ACHN (cell line): ENCODE measurements at places on chromosomes 3 and 15.

GRCh38 chr3:193875601-193876321, 260.2 kb upstream of the HES1 start:
- DNase-seq, result no peak

DNA sequence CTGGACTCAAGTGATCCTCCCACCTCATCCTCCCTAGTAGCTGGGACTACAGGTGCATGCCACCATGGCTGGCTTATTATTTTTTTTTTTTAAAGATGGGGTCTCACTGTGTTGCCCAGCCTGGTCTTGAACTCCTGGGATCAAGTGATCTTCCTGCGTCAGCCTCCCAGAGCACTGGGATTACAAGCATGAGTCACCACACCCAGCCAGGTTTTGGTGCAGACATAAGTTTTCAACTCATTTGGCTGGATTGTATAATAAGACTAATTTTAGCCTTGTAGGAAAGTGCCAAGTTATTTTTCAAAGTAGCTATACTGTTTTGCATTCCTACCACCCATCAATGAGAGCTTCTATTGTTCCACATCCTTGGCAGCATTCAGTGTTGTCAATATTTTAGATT, 32.1 kb downstream of the BUB1B start:
- DNase-seq, result no peak

- no peak for DNase-seq
These were observed 385.3 kb downstream of the PDCD6IP start for GRCh38 chr3:34183611-34184340.

DNA sequence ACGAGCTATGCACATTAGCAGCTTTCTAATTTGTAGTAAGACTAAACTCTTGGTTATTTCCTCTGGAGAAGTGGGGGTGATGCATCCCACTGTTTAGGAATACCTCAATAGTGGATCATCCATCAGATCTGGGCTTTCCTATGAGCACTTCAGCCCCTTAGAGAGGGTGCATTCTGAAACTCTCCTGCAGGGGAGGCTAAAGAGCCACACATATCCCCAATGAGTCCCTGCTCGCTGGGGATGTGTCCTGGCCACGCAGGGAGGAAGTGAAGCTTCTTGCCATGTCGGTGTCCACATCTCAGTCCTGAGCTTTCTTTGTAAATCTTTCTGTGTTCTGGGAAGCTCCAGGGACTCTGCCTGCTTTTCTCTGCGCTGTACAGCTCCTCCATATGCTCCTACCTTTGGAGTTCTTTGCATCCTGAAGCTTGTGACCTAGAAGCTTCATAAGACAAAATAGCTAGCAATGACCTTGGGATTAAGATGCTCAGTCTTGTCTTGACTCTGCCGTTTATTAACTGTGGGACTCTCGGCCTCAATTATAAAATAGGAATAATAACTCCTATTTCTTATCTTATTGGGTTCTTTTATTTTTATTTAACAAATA, 28.3 kb upstream of the MASP1 start:
- peak; percentile 41 for DNase-seq

DNA sequence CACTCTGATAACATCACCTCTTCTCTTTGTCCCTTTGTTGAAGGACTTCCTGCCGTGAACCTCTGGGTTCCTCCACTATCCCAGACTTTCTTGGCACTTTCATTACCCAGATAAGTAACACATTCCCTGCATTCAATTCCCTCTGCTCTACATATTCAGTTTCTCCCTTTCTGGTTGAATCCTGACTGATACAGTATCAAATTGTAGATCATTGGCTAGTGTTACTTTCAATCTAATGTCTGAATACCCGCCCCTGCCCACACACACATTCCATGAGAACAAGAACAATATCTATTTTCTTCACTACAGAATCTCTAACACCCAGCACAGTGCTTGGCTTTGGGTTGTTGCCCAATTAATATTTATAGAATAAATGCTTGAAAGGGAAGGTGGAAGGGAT, 163.5 kb downstream of the ABHD5 start:
- no peak for DNase-seq

- DNase-seq, result no peak
These were observed 219.9 kb upstream of the PROK2 start for GRCh38 chr3:72004749-72005292.

DNA sequence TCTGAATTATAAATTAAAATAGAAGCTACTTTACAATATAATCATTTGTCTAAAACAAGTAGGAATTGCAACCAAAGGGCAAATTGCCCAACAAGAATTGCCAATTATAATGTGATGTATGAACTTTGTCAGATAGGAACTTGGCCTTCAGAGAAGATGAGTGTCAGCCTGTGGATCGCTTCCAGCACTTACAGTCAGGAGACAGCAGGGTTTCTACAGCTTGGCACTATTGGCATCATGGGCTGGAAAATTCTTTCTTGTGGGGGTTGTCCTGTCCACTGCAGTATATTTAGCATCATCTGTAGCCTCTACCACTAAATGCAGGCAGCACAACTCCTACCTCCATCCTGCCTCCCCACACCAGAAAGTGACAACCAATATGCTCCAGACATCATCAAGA, 48.1 kb upstream of the CRBN start:
- no peak for DNase-seq

DNA sequence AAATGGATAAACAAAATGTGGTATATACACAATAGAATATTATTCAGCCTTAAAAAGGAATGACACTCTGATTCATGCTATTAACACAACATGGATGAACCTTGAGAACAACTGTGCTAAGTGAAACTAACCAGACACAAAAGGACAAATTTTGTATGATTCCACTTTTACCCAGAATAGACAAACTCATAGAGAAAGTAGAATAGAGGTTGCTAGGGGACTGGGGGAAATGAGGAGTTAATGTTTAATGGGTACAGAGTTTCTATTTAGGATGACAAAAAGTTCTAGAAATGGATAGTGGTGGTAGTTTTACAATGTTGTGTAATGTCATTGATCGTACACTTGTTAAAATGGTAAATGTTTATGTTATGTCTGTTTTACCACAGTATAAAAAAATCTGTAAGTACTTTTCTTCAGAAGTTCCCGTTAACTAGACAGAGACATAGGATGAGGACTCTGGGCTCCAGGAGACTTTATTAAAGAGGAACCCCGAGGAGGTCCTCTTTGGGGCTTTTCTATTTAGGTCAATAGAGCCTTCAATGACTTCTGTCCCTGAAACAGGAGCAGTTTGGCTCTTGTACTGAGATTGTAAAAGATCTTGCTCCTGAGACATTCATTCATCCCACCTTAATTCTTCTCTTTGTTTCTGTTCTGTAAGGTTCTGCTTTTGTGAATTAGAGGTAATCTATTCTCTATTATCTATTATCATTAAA, 24.5 kb downstream of the ABHD6 start:
- no peak for DNase-seq

- peak; percentile 83 for DNase-seq
These were observed 27.2 kb downstream of the PLSCR4 start for GRCh38 chr3:146223401-146224373.

DNA sequence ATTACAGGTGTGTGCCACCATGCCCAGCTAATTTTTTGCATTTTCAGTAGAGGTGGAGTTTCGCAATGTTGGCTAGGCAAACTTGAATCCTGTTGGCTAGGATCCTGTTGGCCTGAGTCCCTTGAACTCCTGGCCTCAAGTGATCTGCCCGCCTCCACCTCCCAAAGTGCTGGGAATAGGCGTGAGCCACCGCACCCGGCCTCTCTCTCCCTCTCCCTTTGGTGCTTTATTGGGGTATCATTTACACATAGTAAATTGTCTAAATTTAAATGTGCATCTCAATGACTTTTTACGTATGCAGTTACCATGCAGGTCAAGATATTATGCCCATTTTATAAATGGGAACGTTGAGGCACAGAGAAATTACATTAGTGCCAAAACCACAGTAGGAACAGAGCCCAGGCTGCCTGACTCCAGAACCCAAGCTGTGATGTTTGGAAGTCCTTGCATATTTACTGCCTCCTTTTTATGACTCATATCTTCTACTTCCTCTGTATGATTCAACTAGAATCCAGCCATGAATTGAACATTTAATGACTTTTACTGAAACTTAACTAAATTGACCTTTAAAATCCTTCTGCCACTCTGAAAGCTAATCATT, 34.0 kb upstream of the RPP14 start:
- DNase-seq, result peak; percentile 74

DNA sequence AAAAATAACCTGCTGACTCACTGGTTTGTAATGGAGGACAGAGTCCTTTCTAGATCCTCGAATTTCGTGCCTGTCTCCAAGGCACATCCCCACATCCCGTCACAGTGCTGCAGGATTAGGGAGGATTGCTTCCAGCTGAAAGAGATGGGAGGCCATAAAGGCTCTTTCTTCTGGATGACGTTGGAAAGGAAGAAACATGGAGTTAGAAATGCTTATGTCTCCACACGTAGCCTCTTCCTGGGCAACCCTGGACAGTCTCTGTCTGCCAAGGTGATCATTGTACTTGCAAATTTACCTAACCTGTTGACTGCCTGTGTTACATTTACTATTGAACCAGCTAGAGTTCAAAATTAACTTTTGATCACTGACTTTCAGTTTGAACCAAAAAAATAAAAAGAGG, 27.6 kb upstream of the VILL start:
- DNase-seq, result no peak

GRCh38 chr3:159346271-159346903, 544.5 kb downstream of the MFSD1 start:
- no peak for DNase-seq

DNA sequence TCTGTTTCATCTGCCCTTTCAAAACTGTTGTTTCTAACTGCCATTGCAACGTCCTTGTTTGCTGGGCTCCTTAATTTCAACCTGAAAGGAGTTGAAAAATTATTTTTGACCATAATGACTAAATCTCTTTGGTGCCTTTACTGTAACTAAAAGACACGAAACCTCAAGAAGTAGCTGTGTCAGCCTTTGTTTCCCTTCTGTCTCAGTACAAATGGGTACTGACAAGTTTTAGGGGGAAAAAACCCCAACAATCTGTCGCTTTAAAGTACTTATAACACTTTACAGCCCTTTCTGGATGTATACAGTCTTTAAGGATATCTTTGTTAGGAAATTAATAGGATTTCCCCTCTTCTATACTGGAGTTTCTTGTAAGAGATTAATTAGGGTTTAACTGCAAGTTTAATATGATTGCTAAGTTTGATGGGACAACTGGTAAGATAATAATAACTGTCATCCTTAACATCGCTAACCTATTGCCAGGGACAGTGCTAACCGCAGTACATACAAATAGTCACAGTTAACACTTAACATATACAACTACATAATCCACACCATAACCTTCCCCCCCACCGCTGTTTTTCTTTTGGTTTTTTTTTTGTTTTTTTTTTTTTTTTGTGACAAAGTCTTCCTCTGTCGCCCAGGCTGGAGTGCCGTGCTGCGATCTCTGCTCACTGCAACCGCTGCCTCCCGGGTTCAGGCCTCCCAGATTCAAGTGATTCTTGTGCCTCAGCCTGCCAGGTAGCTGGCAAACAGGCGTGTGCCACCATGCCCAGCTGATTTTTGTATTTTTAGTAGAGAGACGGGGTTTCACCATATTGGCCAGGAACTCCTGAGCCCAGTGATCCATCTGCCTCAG, 1.7 kb downstream of the GXYLT2 start:
- DNase-seq, result no peak

- DNase-seq, result no peak
These were observed 131.9 kb downstream of the B3GALNT1 start for GRCh38 chr3:160973067-160973809.

DNA sequence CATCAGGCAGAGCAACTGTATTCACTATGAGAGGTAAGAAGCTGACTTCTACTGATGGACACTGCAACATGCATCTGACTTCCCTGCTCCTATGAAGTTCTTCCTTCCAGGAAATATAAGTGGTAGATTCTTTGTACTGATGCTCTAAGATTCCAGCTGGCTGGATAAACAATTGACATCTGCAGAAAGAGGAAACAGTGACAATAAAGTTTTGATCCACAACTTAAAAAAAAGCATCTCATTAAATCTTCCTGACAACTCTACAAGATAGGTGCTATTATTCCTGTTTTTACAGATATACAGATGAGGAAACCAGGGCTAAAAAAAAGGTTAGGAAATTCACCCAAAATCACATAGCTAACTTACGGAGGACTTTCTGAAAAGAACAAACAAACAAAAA, 142.8 kb downstream of the VPS13C start:
- no peak for DNase-seq

- DNase-seq, result no peak
These were observed 1.2 kb upstream of the TMEM158 start for GRCh38 chr3:45227071-45227820.

DNA sequence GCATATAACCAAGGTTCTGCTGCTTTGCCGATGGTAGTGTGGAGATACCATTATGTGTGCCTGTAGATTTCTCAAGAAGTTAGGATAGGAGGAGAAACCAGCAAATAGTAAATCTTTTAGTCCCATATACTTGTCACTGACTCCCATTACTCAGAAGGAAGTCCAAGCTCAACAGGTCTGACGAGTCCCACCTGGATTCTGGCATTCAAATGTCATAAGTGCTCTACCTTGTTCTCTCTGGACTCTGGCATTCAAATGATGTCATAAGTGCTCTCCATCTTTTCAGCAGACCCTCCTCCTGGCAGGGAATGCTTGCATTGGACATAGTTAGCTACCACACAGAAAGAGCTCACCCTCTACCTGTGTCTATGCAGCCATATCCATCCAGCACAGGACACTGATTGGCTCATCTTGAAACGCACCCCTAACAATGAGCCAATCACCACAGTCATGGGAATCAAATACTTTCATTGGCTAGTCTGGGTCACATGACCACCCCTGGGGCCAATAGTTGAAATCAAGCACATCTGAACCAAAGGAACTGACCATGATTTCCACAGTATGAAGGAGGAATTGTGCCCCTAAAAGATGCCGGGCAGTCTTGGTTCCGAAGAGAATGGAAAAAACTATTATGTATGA, 205.0 kb upstream of the ADAMTS9 start:
- no peak for DNase-seq

DNA sequence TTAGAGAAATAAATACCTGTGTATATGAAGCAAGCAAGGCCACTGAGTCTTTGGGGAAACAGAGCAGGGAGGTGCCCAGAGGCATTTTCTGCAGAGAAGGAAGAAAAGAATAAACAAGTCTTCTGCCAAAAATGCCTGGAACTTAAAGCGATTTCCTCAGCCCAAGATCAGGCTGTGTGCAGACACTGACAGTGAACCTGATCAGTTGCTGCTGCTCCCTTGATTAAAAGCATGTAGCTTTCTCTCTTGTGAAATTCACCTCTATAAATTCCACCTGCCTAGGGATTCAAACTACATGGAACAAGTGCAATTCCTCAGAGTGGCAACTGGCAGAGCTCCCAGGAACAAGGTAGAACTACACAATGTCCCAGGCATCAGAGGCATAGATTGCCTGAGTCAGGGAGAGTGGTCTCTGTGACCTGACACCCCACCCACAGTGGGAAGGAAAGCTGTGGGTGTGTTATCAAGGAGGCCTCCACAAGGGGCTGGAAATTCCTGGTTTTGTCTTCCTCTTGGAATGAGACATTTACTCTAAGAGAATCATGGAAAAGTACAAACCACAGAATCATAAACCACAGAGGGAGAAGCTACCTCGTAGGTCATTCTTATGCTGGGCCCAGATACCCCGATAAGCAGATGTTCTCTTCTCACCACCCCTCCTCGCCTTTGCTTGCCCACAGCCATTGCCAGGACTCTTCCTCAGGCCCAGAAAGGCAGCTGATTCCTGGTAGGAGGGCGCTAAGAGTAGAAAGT, 1.8 kb upstream of the ZBTB38 start:
- DNase-seq, result peak; percentile 82
